ENCODE measurements at places on chromosomes 7 and 10. TPM values are rescaled to one million over a fixed set of nuclear protein-coding genes. Genes with fewer than 3 reads are reported as not detected.

Gene PRKAR2B
- total RNA-seq: 7.1 TPM

Gene MYH16
- total RNA-seq: 0.32 TPM

Gene CRYGN
- 0.43 TPM for total RNA-seq

Gene MYOZ1
- total RNA-seq: 0.52 TPM

Gene AKR1C4
- total RNA-seq: 9.1 TPM
